ENCODE measurements at places on chromosomes 13 and 19.
A peak's percentile ranks its signal among the peaks of the same experiment; 100 is the strongest.

- no peak for DNase-seq
Measured at GRCh38 chr13:74707291-74707690, 573.1 kb upstream of the KLF12 start.

DNA sequence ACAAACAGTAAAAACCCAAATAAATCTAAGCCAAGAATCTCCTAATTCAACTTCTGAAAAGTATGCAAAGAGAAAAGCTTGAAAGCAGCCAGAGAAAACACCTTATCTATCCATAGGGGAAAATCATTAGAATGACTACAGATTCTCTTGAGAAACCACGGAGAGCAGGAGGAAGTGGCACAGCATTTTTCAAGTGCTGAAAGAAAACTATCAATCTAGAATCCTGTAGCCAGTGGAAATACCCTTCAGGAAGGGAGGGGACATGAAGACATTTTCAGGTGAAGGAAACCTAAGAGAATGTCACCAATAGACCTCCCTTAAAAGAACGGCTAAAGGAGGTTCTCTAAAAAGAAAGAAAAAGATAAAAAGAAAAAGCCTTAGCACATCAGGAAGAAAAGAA, 66.2 kb upstream of the XPO4 start:
- DNase-seq: no peak

- no peak for DNase-seq
Measured at GRCh38 chr13:99813336-99814095, 158.1 kb downstream of the ZIC5 start.

- DNase-seq: no peak
Measured at GRCh38 chr19:50835103-50835784, 1.9 kb upstream of the KLK15 start.

GRCh38 chr19:40393894-40394815, 4.2 kb upstream of the HIPK4 start:
- no peak for DNase-seq

GRCh38 chr13:97496511-97496910, 62.5 kb downstream of the RAP2A start:
- DNase-seq: no peak

GRCh38 chr19:49801966-49802661, 11.0 kb downstream of the FUZ start:
- DNase-seq: no peak

DNA sequence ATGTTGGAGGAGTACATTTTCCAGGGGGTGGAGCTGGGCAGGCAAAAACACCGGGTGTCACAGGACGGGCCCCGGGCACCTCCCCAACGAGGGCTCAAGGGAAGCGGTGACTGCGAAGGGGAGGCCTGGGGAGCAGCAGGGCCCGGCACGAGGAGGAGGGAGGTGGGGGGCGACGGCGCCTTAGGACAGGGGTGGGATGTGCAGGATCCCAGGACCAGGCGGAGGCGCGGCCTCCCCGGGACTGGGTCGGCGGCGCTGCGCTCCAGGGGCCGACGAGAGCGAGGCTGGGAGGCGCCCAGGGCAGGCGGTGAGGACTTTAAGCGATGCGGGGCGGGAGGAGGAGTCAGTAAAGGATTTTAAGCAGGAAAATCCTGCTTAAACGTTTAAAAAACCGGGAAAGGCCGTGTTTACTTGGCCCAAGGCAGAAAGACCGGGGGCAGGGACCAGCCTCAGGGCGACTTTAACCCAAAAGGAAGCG, 427 bp downstream of the ZNF160 start:
- DNase-seq: peak; percentile 64

DNA sequence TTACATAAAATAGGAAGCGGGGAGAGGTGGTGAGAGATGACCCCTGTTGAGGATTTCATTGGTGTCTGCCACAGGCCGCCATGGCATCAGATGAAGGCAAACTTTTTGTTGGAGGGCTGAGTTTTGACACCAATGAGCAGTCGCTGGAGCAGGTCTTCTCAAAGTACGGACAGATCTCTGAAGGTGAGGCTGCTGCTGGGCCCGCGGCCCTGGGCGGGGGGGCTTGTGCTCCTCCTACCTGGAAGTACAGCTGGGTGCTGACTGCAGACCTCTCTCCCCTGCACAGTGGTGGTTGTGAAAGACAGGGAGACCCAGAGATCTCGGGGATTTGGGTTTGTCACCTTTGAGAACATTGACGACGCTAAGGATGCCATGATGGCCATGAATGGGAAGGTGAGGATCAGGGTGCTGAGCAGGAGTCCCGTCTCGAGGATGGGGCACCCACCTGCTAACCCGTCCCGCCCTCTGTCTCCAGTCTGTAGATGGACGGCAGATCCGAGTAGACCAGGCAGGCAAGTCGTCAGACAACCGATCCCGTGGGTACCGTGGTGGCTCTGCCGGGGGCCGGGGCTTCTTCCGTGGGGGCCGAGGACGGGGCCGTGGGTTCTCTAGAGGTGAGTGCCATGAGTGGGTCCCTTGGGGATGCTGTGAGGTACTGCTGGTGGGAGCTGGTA, 1.9 kb downstream of the CIRBP start:
- DNase-seq: no peak

- no peak for DNase-seq
Measured at GRCh38 chr19:46023311-46023779, 492 bp upstream of the PGLYRP1 start.

DNA sequence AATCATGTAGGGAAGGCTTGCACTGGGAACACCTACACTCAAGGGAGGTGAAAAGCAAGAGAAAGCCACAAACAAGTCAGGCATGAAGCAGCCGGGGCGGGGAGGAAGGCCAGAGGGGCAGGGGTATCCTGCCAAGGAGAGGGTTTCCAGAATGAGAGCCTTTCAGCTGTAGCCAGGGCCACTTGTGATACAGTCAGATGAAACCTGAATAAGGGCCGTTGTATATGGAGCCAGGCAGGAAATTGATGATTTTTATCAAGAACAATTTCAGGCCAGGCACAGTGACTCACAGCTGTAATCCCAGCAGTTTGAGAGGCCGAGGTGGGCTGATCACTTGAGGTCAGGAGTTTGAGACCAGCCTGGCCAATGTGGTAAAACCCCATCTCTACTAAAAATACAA, 4.4 kb downstream of the TRPM4 start:
- DNase-seq: no peak

DNA sequence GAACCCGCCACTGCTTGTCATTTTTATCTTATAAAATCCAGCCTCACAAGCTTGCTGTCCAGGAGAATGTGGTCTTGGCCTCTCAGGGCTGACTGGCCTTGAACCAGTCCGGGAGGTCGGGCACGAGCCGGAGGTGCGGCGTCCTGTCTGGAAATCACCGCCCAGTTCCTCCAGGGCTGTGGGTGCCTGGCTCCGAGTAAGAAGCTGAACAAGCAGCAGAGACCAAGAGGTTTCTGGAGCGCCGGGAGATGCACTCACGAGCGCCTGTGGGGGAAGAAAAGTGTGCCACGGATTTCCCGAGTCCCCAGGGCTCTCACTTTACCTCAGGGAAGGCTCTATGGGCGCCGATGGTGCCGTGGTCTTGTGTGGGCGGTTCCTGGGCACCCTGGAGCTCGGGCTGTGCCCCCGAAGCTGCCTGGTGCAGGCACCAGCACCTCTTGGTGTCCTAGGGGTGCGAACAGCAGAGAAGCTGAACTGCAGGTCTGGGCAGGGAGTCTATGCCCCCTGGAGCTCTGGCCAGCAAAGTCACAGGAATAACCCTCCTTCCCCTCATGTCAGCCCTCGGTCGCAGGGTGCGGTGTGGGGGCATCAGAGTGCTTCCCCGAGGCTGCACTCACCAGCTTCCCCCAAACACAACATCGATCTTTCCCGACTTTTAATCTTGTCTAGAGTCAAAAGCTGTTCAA, 50.0 kb downstream of the GAS6 start:
- no peak for DNase-seq

DNA sequence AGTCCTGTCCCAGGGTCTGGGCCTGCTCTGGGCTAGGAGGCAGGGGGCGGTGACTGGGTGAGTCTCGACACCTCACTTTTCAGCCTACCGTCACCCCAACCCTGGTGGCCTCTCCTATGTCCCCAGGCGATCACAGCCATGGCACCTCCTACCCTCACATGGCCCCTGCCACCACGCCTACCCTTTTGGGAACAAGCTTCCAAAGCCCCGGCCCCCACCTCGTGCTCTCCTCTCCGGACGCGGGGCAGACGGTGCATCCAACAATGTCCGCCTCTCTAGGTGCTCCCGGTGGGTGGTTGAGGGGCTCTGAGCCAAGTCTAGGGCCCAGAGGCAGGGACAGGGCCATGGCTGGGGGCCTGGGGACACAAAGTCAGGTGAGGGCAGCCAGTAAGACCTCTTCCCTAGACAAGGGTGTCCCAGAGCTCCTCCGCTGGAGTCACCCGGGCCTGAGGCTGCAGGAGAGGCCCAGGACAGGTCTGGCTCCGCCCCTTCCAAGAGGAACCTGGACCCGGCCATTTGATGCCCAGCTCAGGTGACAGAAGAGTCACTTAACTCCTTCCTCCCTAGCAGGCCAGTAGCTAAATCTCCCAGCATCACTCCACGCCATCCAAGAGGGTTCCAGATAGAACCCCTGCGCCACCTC, at the start of gene SYNE4:
Gene SYNE4 (minus strand): TSS at position 478 of the 643 bp plus-strand sequence. CDS start 132 bp downstream, at position 346.
- no peak for DNase-seq

DNA sequence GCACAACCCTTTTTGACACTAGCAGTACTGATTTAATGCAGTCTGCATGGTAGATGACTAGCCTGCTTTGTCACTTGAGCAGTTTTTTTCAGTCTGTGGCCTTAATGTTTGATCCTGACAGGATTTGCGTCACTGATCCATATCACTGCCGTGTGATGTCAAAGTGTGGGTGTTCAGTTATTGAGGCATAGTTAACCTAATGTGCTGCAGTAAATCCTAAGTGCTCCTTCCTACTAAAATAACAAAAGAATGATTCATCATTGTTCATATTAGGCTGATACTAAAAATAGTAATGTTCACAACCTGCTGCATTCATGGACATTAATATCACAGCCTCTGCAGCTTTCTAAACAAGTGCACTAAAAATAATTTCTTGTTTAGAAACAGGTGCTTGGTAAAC, 121.9 kb upstream of the MLNR start:
- DNase-seq: no peak

DNA sequence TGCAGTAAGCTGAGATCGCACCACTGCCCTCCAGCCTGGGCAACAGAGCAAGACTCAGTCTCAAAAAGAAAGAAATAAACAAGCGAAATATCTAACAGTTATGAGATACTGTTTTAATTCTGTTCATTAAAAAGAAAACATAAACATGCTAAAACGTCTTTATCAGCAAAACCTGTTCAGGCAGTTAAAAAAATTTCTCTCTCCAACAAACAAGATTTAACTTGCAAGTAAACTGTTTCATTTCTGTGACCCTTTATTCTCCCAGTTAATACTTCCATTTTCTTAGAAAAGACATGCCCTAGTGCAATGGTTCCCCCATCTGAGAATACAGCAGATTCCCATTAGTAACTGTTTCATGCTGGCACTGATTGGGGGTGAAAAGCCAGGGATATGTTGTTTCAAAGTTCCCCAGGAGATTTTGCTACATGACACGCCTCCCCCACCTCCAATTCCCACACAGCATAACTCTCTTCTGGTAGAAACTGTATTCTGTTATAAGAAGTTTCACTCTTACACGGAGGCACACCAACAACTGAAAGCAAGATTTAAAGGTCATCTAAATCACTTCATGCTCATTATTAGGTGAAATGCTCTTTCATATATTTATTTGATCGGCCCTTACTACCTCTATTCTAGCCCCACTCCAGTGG, 24.4 kb downstream of the ELF1 start:
- no peak for DNase-seq

DNA sequence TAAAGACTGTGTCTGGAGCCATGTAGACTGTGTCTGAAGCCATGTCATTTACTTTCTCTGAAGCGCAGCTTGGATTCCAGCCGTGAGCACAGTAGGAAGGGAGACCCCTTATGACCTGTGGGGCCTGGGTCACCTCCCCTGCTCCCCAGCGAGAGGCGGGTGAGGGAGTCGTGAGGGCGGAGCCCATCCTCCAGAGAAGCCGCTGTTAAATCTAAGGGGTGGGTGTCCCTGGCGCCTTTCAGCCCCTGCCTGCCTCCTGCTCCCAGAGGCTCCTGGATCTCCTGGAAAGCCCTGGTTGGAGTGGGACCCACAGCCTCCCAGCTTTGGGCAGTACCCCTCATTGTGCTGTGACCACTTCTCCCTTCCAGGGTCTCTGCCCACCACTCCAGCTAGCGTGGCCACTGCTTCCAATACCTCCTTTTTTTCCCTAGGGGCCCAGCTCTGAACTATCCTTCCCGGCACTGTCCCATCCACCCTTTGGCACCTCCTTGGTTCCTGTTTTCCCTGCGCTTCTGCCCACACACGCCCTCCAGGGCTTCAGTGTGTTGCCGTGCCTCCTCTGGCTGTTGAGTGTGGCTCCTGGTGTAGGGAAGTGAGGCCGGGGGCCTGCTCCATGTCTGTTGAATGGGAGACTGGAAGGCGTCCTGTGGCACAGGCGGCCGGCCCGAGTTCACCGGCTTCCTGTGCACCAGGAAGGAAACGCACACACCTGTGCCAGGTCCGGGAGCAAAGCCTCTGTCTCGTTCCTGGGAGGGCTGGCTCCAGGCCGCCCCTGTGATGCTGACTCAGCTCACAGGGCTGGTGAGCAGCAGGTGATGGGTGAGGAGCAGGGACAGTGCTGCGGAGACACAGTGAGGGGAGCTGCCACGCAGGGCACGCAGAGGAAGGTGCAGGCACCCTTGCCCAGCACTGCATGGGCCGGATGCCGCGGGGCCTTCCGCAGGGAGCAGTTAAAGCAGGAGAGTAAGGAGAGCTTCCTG, 29.4 kb downstream of the ATP4B start:
- DNase-seq: no peak

DNA sequence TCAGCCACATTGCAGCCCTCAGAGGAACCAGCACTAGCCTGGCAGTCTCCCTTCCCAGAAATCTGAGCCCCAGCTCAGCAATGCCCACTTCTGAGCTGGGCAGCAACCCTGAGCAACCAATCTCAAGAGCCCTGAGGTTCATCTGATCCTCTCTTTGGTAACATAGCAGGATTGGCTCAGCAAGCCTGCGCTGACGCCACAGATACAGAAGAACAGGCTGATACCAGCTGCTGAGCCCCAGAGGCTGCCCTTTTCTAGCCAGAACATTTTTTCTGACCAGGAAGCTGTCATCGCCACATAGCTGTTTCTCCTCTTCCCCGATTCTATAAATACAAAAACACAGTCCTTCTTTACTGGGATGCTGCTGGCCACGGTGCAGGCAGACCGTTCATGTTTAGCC, 59.8 kb downstream of the TRPM4 start:
- DNase-seq: no peak

DNA sequence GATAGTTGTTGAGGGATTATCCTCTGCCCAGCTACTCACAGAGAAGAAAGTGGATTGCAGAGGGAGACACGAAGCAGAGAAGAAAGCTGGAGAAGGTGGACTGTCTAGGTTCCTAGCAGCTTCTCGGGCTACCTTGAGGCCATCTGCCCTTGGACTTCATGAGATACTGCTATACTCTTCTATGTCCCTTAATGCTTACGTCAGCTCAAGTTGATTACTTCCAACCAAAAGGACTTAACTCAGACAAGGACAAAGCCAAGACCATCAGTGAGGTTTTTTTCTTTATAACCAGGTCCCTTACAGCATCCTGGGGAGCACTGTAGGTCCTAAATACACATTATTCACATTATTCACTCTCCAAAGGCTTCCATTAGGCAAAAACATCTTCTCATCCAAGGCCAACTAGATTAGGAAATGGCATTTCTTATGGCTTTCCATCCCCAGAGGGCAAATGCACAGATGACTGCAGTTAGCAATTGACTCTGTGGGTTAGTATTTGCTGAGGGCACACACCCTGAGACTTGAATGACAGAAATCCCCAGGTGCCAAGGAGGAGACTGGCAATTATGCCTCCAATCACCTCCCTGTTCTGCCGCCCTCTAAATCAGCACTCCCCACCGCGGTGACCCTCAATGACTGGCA, 4.1 kb upstream of the UBE2L5 start:
- DNase-seq: no peak

- no peak for DNase-seq
Measured at GRCh38 chr19:48506138-48506733, 5.4 kb downstream of the LMTK3 start.

GRCh38 chr13:113295776-113296175, 1.3 kb upstream of the LAMP1 start:
- DNase-seq: no peak
